Melanocyte of skin (primary cell): ENCODE measurements at places on chromosomes 2 and 18. TPM values are rescaled to one million over a fixed set of nuclear protein-coding genes. Genes with fewer than 3 reads are reported as not detected.

The ERFE gene
- 0.77 and 2.0 TPM in 2 replicates for total RNA-seq

The DUSP11 gene
- 20.0 and 28.7 TPM in 2 replicates for total RNA-seq

The SLC30A3 gene
- total RNA-seq = 0.34 TPM in 1 of 2 replicates, not detected in the other

The SOX11 gene
- under 0.01 and 0.33 TPM in 2 replicates for total RNA-seq

The BOLL gene
- total RNA-seq = not detected in 2 replicates

The CIDEA gene
- 1.5 TPM in 1 of 2 replicates, not detected in the other for total RNA-seq

The SGPP2 gene
- total RNA-seq = not detected in 2 replicates

The TBC1D8 gene
- total RNA-seq = 9.3 and 11.1 TPM in 2 replicates

The DNER gene
- 0.33 and 0.62 TPM in 2 replicates for total RNA-seq

The NPPC gene
- total RNA-seq = 10.7 TPM in 1 of 2 replicates, not detected in the other

The SLC5A7 gene
- not detected in 2 replicates for total RNA-seq

The ADCYAP1 gene
- total RNA-seq = not detected in 2 replicates

The ACTR1B gene
- total RNA-seq = 50.6 and 56.0 TPM in 2 replicates

The POTEI gene
- not detected in 2 replicates for total RNA-seq

The FZD7 gene
- total RNA-seq = 2.7 and 5.2 TPM in 2 replicates

The FRZB gene
- 0.33 and 0.62 TPM in 2 replicates for total RNA-seq

The CRYBA2 gene
- 0.31 TPM in 1 of 2 replicates, not detected in the other for total RNA-seq

The RNF125 gene
- total RNA-seq = 7.9 and 9.3 TPM in 2 replicates

The FBXO41 gene
- 4.0 and 5.2 TPM in 2 replicates for total RNA-seq

The MC4R gene
- 0.67 and 0.77 TPM in 2 replicates for total RNA-seq

The RAD51AP2 gene
- total RNA-seq = not detected in 2 replicates

The IL1RL2 gene
- total RNA-seq = 0.31 and 0.33 TPM in 2 replicates

The KYNU gene
- total RNA-seq = 157 and 177 TPM in 2 replicates
